ENCODE measurements at places on chromosomes 11 and 22. TPM values are rescaled to one million over a fixed set of nuclear protein-coding genes. Genes with fewer than 3 reads are reported as not detected.

DNA sequence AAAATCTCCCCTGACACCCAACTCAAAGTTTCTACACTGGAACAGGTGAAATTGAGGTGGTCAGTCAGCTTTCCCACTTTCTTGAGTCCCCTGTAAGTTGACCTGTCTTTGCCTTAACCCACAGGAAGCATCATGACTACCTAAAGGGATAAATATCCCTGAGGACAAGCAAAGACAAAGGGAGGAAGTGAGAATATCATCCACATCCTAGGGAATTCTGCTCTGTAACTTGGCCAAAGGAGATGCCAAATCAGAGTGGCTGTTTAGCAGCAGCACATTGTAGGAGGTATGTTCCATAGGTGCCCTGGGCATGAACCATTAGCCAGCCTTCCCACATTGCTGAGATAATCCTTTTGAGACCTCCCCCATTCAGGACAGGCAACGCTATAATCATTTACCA is 40.9 kb upstream of the MRPL17 start:
- peaks cover 69% of the 10 kb centered on the region for H3K36me3 ChIP-seq
- H3K4me1 ChIP-seq = peaks cover 49% of the 10 kb centered on the region
- peak overlapping the region; percentile 15 for H3K27ac ChIP-seq
- H3K27me3 ChIP-seq = no peaks in the 10 kb centered on the region

DNA sequence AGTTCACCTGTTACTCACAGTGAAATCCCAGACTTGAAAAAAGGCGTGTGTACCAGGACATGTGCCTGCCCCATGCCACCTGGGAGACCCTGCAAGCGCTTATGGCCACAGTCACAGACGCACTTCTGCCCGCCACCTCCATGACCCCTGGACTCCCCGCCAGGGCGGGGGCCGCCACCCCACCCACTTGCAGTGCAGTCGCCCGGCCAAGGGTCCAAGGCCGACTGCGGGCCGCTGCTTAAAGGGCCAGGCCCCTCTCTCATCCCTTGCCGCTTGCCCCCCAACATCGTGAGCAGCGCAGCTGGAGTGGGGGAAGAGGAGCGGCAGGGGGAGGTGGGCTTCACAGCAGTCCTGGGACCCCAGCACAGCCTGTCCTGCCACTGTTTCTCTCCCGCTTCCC is 10.8 kb downstream of the DUSP8 start:
- no peaks in the 10 kb centered on the region for H3K4me1 ChIP-seq
- H3K4me3 ChIP-seq = no peak overlapping the region
- no peaks in the 10 kb centered on the region for H3K27me3 ChIP-seq
- no peak overlapping the region for H3K27ac ChIP-seq
- no peak for DNase-seq

Gene SHANK2
- not detected for total RNA-seq

Gene LGR4
- 2.7 TPM for total RNA-seq

Gene DNAJB7
- not detected for total RNA-seq
